ENCODE measurements at places on chromosomes 6 and 20.

- DNase-seq = no peak
Observed at GRCh38 chr6:117034971-117035370, 157.9 kb downstream of the RFX6 start.

GRCh38 chr6:167928111-167928510, 69.4 kb upstream of the KIF25 start:
- DNase-seq = no peak

DNA sequence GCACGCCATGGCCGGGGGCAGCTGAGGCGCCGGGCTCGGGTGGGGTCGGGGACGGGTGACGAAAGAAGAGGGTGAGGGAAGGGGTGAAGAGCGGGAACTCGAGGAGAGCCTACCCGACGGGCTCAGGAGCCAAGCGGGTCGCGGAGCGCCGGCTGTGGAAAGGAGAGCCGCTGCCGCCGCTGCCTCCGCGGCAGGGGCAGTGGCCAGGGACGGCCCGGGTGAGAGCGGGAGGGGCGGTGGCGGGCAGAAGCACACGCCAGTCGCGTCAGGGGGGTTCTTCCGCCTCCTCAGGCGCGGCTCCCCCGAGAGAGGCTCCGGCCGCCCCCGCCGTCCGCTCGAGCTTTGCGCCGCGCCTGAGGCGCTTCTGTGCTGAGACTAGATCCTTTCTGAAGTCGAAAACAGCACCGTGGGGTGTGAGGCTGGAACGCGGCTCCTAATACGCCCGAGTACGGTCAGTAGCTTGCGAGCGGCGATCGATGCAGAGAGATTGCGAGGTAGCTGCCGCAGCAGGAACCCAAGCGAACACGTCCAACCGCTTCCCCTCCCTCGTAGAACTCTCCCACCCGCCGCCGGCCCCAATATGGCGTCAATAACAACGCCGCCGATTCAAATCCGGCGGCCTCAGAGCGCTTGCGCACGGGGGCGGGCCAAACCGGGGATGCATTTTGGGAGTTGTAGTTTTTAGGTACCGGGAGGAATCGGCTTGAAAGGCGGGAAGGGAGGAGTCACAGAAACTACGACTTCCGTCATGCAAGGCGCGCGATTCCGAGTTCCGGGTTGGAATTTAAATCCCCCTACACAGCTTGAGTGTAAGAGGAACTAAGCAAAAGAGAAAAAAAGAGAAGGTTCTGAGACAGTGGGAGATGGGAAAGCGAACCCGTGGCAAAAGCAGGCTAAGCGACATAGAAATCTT, at the start of gene AKIRIN2:
Gene AKIRIN2 (minus strand): TSS at position 558 of the 913 bp plus-strand sequence. CDS start 549 bp downstream, at position 9.
- DNase-seq = peak; percentile 95

GRCh38 chr6:44133003-44133931, 5.9 kb downstream of the TMEM63B start:
- DNase-seq = no peak

DNA sequence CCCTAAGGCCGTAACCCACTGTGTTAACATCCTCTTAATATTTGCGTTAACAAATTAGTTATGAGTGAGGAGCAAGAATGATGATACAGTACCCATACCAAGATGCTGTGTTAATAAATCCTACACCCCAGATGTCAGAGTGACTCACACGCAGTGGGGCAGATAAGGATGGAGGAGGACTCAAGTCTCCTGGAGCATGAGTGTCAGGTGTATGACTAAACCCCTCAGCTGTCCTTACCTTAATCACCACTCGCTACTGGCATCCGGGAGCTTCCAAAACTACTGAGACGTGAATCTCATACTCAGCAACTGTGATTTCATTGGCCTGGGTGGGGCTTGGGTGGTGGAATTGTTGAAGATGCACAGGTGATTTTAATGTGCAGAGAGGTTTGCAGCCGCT, 131.3 kb upstream of the MTHFD1L start:
- DNase-seq = no peak

- no peak for DNase-seq
Observed at GRCh38 chr6:18326980-18327379, 60.2 kb upstream of the RNF144B start.

- peak; percentile 30 for DNase-seq
Observed at GRCh38 chr6:117482240-117483003, at the start of gene DCBLD1. DCBLD1 (plus strand) TSS chr6:117482674; CDS start chr6:117482782, 108 bp downstream.

GRCh38 chr6:99092461-99092860, 144.7 kb upstream of the FBXL4 start:
- no peak for DNase-seq

GRCh38 chr6:146905181-146905704, 299.0 kb upstream of the STXBP5 start:
- DNase-seq = no peak

GRCh38 chr6:35808688-35809087, 3.5 kb downstream of the LHFPL5 start:
- no peak for DNase-seq
